ENCODE measurements at places on chromosomes 4 and X. TPM values are rescaled to one million over a fixed set of nuclear protein-coding genes. Genes with fewer than 3 reads are reported as not detected.

Gene TMEM255A
- total RNA-seq = 1.0 TPM

Gene FOXR2
- total RNA-seq = not detected

Gene F11
- not detected for total RNA-seq

Gene CFAP97
- 32.8 TPM for total RNA-seq

Gene SSX3
- not detected for total RNA-seq

Gene FRMD7
- total RNA-seq = not detected

Gene FAM236D
- total RNA-seq = not detected

Gene IGSF1
- total RNA-seq = 1.1 TPM

DNA sequence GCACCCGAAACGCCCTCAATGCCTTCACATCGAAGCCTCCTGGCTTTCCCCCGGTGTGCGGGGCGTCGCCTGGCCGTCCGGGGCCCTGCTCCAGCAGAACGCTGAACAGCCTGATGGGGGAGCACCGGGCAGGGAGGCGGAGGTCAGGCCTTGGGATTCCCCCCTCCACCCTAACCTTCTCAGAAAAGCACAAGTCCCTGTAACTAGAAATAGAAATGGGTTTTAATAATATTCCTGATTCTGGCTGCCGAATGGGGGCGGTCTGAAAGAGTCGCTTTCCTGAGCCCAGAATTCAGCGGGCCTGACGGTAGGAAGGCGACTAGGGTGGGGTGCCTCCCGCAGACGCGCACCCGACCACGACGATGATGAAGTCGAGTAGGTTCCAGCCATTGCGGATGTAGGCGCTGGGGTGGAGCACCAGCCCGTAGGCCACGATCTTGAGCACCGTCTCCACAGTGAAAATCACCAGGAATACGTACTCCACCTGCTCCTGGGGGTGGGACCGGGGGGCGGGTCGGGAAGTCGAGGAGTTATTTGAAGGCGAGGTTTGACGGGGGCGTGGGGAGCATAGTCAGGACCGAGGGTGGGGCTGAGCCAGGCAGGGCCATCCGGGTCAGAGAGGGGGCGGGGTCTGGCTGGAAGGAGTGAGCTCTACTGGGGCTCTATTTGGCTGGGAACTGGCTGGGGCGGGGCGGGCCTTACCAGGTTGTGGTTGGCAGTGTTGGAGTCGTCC, 2.5 kb downstream of the CACNA1F start:
- DNase-seq = peak; percentile 38

DNA sequence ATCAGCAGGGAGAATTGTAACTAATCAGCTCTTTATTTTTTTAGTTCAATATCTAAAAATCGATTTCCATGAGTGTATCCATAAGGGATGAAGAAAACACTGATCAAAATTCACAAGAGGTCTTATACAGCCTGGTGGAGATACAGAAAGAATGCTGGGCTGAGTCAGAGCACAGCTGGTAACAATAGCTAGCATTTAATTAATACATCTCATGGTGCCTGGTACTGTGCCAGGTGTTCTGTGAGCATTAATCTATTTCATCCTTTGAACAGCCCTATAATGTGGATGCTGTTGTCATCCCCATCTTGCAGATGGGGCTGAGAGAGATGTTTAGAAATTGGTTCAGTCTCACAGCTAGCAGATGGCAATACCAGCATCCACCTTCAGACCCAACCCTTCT, 250.9 kb upstream of the RPS6KA3 start:
- no peak for DNase-seq

DNA sequence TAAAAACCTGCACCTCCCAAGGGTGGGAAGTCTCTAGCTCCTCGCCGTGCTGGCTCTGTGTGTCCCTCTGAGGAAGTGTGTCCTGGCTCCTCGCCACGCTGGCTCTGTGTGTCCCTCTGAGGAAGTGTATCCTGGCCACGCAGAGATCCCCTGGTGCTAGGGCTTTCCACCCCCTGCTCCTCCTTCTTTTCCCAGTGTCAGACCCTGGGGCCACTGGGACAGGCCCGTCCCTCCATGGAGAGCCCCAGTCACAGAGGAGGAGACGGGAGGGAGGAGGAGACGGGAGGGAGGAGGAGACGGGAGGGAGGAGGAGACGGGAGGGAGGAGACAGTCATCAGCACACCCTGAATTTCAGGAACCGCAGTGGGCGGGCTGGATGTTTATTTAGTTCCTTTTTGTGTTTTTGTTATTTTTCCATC, 53.8 kb upstream of the HGFAC start:
- peak; percentile 84 for DNase-seq

DNA sequence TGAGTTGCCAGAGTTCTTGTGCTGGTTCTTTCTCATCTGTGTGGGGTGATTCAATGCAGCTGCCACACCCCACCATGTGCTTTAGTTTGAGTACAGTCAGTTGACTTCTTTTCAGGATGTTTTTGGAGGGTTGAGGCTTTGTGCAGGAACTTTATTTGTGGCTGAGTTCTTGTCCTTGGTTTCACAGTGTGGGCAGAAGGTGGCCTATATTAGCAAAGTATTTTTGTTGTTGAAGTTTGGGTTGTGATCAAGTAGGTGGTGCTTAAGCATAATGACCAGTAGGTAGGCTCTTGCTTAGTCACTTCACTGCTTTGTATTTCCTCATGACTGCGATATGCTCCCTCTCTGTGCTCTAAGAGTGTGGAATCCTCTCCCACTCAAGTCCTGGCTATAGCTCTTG, 80.3 kb downstream of the ARHGAP24 start:
- no peak for DNase-seq

GRCh38 chr4:42398871-42399331, 1.6 kb downstream of the SHISA3 start:
- no peak for DNase-seq

DNA sequence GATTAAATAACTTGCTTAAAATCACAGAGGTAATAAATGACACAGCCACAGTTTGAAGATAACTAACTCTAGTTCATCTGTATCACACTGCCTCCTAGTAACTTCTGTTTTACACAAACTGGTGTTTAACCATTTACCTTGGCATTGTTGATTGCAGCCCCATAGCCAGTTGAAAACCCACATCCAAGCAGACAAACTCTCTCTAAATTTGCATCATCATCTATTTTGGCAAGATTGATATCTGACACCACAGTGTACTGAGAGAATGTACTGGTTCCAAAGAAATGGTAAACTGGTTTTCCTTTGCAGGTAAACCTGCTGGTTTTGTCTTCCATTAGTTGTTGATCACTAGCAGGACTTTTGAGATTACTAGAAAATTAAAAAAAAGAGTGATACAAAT, 7.8 kb downstream of the ADH4 start:
- no peak for DNase-seq

DNA sequence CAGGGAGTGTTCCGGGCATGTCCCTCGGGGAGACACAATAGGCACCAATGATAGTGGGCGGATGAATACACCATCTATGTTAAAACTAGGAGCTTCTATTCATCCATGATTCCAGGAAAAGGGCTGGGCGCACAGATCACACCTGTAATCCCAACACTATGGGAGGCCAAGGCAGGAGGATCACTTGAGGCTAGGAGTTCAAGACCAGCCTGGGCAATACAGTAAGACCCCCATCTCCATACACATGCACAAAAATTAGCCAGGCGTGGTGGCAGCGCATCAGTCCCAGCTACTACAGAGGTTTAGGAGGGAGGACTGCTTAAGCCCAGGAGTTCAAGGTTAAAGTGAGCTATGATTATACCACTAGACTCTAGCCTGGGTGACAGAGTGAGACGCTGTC, 2.4 kb downstream of the NELFA start:
- DNase-seq = no peak

DNA sequence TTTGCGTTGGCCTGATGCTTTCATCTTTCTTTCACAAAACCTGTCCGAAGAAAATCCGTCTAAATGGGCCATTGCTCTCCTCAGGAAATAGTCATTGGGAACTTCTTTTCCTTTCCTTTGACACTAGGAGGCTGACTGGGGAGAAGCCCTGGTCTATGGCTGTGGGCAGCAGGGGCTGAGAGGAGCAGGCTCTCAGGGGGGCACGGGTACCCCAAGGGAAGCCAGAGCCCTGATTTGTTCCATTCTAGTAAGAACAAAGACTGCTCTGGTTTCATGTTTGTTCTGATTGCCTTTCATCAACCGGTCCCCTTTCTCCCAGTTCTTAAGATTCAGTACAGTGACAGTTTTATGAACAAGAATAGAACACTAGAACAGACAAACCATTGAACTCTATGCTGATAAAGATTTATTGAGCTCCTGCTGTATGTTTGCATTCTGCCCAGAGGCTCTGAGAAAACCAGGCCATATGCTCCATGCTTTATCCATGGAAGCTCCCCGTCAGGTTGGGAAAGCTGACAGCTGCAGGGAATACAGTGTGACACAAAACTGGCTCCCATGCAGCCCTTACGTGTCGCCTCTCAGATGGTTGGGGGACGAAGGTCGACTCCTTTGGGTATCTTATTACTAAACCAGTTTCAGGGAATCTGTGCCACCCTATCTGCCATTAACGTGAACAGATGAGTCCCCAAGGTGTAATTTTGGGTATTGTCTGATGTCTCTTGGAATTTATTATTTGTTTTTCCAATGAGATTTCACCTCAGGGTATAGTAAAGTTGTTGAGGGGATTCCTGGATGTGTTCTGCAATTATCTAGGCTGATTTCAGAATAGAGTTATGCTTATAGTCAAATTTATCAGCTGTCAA, 72.4 kb upstream of the MSANTD1 start:
- no peak for DNase-seq

DNA sequence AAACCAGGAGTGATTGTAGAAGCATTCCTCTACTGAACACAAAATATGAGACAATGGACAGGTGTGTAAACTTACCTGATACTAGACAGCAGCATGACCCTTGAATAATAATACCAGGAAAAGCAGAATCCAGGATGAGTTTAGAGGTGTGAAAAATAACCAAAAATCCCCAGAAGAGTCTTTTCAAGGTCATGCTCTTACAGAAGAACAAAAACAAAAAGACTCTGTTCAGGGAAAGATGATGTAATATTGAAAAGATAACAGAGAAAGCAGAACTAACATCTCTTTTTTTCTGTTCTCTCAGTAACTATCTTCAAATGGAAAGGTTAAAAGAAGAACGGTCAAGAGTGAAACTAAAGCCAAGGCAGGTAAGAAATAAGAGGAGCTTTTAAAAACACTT, 14.0 kb upstream of the ARHGAP10 start:
- no peak for DNase-seq

GRCh38 chr4:88725143-88725542, 27.5 kb upstream of the NAP1L5 start:
- DNase-seq = no peak

DNA sequence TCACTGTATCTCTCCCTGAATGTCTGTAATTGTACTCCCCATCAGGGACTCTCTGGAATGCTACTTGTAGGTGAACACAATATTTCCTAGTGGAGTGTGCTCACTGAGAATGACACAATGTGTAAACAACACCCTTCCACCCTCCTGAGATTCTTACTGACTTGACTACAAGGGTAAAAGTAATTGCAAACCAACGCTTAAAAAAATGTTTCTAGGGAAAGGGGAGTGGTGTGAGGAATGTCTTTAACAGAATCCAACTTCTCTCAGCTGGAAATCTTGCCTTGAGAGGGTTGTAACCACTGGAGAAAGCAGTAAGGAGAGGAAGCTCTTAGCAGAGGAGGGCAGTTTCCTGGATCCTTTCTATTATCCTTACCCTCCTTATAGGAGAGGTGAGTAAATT, 5.1 kb upstream of the RAPGEF2 start:
- no peak for DNase-seq

DNA sequence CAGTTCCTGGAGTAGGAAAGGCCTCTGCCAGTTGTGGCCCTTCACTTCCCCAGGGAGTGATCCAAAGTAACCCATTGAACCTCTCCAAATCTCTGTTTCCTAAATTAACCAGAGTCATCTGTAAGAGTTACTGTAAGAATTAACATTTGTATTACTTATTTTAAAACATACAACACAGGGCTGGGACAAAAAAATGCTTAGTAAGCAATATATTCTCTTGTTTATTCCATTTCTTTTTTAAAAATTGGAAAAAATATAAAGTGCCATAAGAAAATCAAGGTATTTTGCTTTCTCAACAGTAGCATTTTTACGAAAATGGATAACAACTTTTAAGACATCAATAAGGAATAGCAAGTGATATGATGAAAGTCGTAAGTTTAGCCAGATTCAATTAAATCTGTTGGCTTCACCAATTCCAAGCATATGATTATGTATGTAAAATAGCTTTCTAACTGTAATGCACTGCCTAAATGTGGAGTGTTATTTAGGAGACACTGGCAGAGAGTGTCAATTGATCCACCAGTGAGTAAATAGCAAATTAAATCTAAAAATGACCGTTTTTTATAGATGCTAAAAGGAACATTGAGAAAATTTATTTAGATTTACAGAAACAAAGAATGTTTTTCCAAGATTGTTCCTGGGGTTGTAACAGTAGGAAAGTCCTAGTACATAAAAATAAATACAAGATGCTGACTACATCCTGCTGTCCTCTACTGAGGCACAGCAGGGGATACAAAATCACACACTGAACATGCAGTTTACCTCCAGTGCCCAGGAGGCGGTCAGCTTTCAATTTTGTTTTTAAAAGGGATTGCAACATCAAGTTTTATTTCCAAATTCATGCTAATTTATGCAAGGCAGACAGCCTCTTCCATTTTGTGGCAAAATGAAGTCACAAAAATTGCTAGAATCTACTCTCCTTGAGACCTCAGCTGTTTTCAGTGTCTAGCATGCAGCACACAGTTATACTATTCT, 53.7 kb downstream of the GPM6A start:
- DNase-seq = no peak

DNA sequence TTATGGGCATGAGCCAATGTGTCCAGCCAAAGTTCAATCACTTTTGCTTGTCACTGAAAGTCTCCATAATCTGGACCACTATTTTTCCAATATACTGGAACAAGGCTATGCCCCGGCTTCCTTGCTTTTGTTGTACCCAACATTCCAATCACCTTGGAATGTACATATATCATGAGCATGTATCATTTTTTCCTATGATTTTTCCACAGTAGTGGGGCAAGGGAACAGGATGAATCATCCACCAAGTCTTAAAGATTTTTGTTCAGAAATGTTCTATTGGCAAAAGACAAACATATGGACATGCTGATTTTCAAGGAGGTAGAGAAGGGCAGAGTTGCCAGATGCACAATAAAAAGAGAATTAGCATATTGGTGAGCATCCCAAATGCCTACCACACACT, 548.1 kb upstream of the INTU start:
- DNase-seq = no peak

- no peak for DNase-seq
Measured at GRCh38 chr4:1164040-1164439, 8.3 kb downstream of the SPON2 start.

DNA sequence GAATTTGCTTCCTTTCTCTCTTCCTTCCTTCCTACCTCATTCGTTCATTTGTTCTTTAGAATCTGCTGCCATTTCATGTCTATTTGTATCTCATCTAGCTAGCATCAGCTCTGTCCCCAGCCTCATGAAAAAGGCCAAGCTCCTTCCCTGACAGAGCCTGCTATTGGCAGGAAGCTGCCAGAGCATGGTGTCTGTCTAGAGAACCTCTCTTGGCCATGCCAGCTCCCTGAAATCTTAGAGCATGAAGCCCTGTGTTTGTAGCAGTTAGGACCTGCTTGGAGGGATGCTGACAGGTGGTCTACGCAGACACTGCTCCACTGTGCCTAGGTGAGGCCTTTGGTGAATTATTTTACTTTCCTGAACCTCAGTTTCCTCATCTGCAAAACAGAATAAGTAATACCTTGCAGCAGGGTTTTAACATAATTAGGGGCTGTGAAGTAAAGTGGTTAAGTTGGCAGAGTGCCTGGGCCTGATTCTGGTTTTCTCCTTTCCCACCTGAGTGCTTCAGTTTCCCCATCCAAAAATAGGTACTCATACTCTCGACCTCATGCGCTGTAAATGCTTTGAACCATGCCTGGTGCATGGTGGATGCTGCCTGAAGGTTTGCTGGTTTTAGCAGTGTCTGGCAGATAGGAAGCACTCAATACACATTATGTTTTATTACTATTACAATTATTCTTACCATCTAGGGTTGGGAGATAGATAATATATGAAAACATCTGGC, 4.7 kb downstream of the PTTG2 start:
- DNase-seq = no peak

All from adrenal gland (tissue), 19 donors.